ENCODE measurements at places on chromosomes 3 and 15. TPM values are rescaled to one million over a fixed set of nuclear protein-coding genes. Genes with fewer than 3 reads are reported as not detected.

MEGF11 gene
- polyA plus RNA-seq: 0.03 TPM

LIPC gene
- not detected for polyA plus RNA-seq

CCDC50 gene
- polyA plus RNA-seq: 23.6 TPM

DNA sequence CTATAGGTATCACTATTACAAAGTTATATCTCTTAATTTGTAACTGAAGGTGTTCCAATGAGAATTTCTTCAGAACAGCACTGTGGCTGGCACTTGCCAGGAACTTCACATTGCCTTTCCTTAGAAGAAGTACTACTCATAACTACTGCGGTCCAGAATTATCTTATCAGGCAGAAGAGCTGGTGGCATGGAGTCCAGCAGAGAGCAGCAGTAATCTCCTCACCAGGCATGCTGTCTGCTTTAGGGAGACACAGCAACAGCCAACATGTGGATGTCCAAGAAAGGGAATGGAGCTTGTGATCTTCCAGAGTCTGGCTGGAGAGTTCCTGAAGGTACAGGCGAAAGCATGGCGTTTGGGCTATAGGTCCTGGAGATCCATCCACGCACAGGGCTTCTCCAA is 919.7 kb upstream of the NR2F2 start:
- no peaks in the 10 kb centered on the region for H3K4me1 ChIP-seq
- DNase-seq: no peak
- no peak overlapping the region for H3K27ac ChIP-seq

DNA sequence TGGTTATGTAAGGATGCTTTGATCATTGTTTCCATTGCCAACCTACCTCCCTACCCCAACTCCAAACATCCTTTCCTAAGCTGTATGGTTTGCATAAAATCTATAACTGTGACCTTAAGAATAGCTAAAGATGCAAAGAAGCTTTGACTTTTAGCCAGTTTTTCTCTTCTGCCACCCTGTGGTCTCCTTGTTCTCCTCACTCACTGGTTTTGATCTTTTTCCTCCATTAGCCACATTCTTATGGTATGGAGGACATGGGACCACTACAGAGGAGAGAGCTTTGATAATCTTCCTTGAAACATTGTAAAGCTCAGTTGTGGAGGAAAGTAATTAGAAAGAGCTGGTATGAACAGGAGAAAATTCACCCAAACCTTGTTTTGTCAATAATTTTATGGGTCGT is 115.9 kb downstream of the NEK11 start:
- no peaks in the 10 kb centered on the region for H3K4me1 ChIP-seq
- H3K4me3 ChIP-seq: no peak overlapping the region
- H3K36me3 ChIP-seq: no peaks in the 10 kb centered on the region
- H3K27ac ChIP-seq: no peak overlapping the region
- no peaks in the 10 kb centered on the region for H3K27me3 ChIP-seq

Measured in SK-N-SH (cell line).